Fibroblast of skin of right biceps (primary cell): ENCODE measurements at places on chromosomes 16 and 17.

DNA sequence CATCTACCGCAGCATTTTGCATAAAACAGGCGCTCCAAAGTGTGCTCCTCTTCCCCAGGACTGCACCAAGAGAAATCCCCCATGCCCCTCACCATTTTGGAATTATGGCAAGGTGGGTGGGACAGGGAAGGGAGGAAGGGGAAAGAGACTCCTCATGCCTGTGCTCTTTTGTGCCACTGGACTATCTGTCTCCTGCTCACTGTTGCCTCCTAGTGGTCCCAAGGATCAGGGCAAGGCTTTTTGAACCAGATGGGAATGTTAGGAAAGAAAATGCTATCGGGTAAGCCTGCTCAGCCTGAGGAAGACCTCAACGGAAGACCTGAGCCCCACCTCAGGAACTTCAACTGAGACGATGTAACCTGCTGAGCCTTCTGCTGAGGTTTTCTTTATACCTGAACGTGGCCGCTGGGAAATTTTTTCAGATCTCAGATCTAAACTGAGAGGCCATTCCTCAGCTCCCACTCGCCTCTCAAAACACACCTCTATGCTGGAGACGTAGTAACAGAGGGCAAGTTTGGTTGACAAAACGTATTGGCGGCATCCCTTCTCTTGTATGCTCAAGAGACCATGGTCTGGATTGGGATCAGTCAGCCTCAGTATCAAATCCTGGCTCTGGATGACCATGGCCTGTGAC lies 58.3 kb downstream of the SPACA3 start:
- peak; percentile 41 for DNase-seq

GRCh38 chr16:49789616-49790015 lies 66.3 kb downstream of the ZNF423 start:
- DNase-seq, result no peak

DNA sequence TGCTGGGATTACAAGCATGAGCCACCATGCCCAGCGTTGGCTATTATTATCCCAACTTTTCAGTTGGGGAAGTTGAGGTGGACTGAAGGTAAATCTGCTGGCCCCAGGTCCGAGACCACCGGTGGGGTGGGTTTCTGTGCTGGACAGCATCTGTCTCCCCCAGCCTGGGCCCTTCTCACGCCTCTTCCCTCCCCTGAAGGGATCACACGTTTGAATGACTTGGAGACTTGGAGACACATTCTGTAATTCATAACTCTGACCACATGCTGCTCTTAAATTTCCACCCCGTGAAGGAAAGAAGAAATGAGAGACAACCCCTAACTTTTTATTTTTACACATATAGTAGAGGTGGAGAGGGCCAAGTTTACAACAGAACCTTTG lies 109.8 kb downstream of the MSI2 start:
- DNase-seq, result no peak

GRCh38 chr17:71315568-71315967 lies 805.3 kb upstream of the SOX9 start:
- DNase-seq, result no peak

GRCh38 chr16:88842806-88843205 lies 13.9 kb downstream of the GALNS start:
- no peak for DNase-seq

GRCh38 chr16:3475604-3476375 lies 19.5 kb downstream of the C16orf90 start:
- no peak for DNase-seq

GRCh38 chr17:32341857-32342602 lies at the start of gene C17orf75:
Gene C17orf75, minus strand, starts transcription at chr17:32342173. Its CDS starts 34 bp downstream, at chr17:32342139.
- peak; percentile 81 for DNase-seq

GRCh38 chr17:7858522-7858810 lies 663 bp downstream of the CYB5D1 start:
- peak; percentile 59 for DNase-seq

DNA sequence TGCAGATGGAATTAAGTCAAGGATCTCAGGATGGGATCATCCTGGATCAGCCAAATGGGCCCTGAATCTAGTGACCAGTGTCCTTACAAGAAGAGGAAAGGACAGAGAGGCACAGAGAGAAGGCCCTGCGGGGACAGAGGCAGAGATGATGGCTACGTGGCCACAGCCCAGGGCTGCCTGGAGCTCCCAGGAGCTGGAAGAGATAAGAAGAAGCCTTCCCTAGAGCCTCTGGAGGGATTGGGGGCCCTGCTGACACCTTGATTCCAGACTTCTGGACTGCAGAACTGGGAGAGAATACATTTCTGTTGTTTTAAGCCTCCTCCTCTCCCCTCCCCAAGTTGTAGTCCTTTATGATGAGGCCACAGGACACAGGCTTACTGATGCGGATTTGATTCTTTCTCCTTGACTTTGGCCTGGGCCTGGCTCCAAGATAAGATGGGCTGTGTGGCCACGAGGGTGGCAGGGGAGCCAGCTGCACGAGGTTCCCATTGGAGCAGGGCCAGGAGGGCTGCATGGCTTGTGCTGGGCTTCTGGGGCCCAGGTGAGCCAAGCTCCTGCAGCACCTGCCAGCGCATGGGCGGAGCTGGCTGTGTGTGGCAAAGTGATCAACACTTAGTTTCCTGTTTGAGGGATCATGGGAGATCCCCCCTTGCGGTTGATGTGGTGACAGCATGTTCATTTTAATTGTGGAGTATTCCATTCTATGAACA lies 146.1 kb downstream of the IRF8 start:
- no peak for DNase-seq

- peak; percentile 69 for DNase-seq
These were observed 685 bp downstream of the PAQR4 start for GRCh38 chr16:2969545-2970521.

DNA sequence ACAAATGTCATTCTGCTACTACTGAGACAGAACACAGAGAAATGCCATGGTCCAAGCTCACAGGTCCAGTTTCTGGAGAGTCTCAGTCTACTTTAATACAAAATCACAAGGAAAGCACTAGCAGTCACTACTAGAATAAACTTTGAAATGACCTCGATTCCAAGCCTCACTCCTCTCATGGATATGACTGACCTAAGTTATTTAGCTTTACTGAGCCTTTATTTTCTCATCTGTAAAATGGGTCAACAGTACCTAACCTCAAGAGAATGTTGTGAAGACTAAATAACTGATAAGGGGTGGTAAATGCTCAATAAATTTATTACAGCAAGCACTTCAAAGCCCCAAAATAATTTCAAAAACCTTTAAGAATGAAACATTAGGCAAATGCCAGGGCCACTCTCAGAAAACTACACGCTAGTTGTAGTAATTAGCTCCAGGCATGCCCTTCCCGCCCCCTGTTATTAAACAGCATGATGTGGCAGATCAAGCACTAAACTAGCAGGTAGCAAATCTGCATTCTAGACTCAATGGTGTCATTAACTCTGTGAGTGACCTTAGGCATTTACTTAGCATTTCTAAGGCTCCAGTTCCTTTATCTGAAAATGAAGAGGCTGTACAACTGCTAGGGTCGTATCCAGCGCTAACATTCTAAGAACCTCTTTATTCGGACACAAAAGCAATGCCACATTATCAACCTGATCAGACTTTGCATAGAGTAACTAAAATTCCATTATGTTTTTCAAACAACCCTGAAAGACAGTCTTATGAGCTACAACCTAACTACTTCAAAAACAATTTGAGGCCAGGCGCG lies 8.4 kb downstream of the GSPT1 start:
- no peak for DNase-seq

DNA sequence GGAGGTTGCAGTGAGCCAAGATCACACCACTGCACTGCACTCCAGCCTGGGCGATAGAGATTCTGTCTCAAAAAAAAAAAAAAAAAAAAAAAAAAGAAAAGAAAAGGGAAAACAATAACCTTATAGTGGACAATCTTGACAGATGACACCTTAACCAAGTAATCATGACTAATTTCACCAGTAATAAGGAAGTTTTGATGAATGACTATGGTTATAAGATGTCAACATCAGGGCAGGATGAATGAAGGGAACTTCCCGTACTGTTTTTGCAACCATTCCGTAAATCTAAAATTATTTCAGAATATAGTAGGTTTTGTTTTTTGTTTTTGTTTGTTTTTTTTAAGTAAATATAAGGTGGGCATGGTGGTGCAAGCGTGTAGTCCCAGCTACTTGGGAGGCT lies 23.0 kb downstream of the GSPT1 start:
- no peak for DNase-seq

DNA sequence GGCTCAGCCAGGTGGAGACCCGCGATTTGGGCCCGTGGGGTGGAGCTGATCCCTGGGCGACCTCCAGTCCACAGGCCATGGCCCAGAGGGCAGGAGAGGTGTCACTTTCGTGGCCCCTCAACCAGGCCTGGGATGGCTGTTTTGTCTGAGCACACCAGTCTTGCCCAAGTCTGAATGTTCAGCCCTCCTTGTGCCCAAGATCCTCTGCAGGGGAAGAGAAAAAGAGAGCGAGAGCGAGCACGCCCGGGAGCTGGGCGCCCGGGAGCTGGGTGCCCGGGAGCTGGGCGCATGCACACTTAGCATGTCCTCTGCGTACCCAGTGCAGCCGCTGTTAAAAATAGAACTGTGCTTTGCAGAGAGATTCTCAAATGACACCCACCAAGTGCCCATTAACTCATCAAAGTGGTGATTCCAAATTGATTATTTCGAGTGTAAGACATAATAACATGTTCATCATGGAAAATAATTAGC lies 403.3 kb upstream of the TNRC6C start:
- DNase-seq, result no peak

DNA sequence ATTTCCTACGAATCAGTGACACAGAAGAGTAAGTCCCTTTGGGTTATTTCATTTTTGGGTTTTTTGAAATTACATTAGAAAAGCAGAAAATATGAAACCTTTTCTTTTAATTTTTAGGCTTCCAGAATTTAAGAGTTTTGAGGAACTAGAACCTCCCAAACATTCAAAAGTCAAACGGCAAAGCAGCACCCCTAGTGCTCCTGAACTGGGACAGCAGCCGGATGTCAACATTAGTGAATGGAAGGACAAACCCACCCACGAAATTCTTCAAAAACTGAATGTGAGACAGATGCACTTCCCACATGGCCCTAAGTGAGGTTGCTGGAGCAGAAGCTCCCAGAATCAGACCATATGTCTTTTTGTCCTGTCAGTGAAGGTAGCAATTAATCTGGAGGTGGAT lies 199.4 kb downstream of the PHKB start:
- no peak for DNase-seq

DNA sequence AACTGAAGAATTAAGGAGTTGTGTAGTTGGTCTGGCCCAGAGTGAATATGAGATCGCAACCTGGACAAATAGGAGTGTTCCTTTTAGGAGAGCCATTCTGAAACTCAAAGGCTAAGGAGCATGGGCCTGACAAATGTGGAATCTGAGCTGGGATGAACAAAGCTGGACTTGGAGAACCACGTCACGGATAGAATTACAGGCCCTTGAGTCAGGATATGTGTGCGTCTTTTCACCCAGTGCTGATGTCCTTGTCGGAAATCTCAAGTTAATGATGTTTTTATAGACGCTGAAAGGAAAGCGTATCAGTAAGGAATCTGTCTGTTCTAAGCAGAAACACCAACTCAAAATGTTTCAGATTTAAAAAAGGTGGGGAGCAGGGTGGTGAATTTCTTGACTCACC lies 173.8 kb upstream of the ZKSCAN2 start:
- DNase-seq, result no peak
